ENCODE measurements at places on chromosomes 4 and X. TPM values are rescaled to one million over a fixed set of nuclear protein-coding genes. Genes with fewer than 3 reads are reported as not detected.

TGIF2LX gene
- not detected for total RNA-seq

KLHL4 gene
- total RNA-seq, result 0.10 TPM

- DNase-seq, result no peak
Measured at GRCh38 chrX:257681-258289, 23.4 kb upstream of the PLCXD1 start.

DNA sequence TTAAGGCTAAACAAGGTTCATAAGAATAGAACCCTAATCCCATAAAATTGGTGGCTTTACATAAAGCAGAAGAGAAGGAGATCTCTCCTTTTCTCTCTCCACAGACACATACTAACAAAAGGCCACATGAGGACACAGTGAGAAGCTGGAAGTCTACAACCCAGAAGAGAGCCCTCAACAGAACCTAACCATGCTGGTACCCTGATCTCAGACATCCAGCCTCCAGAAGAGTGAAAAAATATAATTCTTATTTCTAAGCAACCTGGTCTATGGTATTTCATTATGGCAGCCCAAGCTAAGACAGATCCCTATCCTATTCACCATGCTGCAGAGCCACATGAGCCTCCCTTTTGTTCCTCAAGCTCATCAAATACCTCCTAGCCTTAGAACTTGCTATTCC lies 195.5 kb downstream of the ANTXR2 start:
- DNase-seq, result no peak

DNA sequence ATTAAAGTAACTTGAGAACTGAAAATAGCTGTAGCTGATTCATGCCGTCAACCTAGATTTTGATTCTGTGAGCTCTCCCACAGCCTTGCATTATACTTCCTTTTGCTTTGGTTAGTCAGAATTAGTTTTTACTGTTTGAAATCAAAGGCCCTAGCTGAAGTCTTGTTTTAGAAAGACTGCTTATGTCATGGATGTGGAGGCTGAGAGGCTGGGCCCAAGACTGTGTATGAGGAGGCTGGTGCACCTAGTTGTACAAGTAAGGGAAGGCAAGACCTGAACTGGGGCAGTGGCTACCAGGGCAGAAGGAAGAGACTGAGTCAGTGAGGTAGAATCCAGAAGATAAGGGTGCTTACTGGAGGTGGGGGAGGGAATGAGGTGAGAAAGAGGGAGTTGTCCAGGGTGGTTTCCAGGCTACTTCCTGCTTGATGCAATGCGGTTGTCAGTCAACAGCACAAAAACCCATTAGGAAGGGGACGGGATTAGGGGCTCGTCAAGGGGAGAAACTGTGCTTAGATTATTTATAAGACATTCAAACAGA lies 76.2 kb upstream of the PAGE3 start:
- no peak for DNase-seq

DNA sequence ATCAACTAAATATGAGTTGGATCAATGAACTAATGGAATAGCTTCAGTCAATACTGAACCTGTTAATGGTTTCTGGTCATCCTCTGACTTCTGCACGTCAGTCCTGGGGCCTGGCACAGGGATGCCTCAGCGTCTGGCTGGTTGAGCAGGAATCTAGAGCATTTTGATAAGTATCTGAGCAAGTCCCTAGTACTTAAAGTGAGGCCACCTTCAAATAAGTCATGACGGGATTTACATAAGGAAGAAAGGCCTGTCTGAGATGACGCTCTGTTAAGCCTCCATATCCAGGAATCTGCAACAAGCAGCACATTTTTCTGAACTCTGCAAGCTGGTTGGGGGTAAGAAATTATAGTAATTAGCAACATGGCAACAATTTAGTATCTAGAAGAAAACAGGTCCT lies 83.2 kb upstream of the TBC1D9 start:
- no peak for DNase-seq

HSFX2 gene
- not detected for total RNA-seq

TRMT10A gene
- 7.4 TPM for total RNA-seq

GRCh38 chrX:132508834-132509233 lies 20.0 kb upstream of the MBNL3 start:
- no peak for DNase-seq

- no peak for DNase-seq
Measured at GRCh38 chr4:10619855-10620254, 64.7 kb downstream of the CLNK start.

Measured in HCT116 (cell line).